ENCODE measurements at places on chromosomes 5 and 9. TPM values are rescaled to one million over a fixed set of nuclear protein-coding genes. Genes with fewer than 3 reads are reported as not detected.

DNA sequence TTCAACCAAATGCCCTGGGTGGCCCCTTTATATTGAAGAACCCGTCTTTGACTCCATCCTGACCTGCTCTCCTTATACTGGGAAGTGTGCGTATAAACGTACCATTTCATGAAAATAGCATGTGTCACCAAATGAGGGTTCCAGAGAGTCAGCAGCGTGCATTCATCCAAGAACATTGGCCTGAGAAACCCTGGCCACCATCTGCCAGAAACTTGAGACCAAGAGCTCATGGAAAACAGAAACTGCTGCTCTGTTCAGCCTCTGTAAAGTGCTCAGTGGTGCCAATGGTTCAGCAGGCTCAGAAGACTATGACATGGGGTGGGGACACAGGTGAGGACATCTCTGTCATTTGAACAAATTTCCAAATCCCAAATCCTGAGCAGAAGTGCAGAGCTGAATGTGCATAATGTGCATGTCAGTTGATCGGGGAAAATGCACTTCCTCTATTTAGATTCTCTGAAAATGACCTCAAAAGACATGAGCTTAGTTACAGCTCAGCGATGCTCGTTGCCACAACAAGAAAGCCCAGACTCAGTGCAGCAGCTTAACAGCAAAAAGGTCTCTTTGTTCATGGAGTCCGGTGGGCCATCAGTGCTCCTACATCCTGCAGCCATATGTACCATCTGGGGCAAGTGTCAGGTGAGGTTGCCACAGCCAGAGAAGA lies 176.1 kb downstream of the ATPSCKMT start:
- ATAC-seq = no peak

DNA sequence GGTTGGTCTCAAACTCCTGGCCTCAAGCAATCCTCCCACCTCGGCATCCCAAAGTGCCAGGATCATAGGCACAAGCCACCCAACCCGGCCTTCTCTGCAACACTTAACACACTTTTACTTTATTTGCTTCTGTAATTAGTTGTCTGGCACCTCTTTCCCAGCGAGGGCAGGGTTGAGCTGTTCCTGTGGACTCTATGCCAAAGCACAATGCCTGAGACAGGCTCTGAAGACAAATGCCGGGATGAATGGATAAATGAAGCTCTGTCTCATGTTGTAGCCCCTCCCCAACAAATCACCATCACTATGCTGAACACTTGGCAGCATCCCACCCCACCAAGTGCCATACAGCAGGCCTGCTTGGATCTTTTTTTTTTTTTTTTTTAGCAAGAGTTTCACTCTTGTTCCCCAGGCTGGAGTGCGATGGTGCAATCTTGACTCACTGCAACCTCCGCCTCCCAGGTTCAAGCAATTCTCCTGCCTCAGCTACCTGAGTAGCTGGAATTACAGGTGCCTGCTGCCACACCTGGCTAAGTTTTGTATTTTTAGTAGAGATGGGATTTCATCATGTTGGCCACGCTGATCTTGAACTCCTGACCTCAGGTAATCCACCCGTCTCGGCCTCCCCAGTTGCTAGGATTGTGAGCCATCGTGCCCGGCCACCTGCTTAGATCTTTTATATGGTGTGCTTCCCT lies 21.3 kb downstream of the GPX3 start:
- ATAC-seq = no peak

DNA sequence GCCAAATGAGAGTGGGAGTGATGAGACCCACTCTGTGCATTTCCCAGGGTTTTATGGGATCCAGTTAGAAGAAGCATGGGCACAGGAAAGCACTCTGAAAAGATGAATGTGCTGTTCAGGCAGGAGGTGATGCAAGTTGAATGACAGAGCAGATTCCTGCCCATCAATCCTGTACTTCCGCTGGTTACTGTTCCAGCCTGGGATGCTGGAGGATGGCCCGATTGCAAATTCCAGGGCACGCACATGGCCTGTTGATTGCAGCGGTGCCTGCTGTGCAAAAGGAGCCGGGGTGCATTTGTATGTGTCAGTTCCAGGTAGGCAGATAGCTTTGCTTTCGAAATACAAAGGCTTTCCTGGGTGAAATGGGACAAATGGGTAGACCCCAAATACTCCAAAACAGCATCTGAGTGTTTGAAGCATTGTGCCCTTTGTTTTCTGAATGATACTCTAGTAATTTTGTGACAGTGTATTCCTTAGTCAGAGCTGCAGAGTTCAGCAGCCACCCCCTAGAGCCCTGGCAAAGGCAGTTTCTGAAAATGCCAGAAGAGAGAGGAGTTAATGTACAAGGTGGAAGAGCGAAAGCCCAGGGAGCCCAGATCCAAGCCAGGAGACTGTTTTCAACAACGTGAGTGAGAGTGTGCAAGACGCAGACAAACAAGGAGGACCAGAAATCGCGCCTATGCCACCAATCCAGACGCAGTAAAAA lies 454.2 kb upstream of the CLINT1 start:
- ATAC-seq = no peak

DNA sequence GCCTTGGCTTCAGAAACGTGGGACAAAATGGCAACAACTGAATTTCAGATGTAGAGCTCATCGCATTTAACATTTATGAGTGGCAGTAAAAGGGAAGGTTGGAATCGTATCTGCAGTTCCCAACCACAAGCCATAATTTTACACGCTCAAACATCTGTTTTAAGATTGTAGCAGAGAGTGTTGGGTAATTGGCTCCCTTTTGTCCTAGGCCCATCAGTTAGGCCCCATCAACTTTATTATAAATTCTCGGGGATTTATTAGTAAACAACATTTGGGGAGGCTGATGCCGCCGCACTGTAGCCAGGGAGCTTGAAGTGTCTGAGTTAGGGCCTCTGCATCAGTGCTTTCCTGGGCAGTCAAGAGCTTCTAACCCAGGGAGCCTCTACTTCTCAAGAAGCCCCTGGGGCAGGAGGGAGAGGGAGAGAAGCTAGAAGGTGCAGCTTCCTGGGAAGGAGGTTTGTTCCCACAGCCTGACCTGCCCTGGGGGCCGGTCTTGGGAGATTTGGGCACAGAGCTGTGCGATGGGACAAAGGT lies 66.2 kb downstream of the HSPA4 start:
- no peak for ATAC-seq

TMEFF1 gene
- not detected for total RNA-seq

JADE2 gene
- total RNA-seq = 113 TPM
